SJCRH30 (cell line): ENCODE measurements at places on chromosomes 16 and 17.
A peak's percentile ranks its signal among the peaks of the same experiment; 100 is the strongest.

DNA sequence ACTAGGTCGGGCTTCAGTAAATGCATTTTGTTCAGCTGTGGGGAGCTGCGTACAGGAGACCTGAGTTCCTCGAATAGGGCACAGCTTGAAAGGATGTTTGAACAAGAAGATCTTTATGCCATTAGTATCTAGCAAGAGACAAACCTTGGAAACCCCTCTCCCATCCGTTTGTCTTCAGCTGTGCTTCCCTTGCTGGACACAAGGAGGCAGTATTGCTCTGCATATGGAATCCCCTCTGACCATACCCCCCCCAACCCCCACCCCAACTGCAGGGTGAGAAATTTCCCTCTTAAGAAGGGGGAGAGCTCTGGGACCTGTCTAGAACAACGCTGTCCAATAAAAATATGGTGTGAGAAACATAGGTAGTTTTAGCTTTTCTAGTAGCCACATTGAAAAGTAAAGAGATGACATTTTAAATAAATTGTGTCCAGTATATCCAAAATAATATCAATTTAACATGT, 1.6 kb downstream of the MRM1 start:
- DNase-seq: peak; percentile 83

DNA sequence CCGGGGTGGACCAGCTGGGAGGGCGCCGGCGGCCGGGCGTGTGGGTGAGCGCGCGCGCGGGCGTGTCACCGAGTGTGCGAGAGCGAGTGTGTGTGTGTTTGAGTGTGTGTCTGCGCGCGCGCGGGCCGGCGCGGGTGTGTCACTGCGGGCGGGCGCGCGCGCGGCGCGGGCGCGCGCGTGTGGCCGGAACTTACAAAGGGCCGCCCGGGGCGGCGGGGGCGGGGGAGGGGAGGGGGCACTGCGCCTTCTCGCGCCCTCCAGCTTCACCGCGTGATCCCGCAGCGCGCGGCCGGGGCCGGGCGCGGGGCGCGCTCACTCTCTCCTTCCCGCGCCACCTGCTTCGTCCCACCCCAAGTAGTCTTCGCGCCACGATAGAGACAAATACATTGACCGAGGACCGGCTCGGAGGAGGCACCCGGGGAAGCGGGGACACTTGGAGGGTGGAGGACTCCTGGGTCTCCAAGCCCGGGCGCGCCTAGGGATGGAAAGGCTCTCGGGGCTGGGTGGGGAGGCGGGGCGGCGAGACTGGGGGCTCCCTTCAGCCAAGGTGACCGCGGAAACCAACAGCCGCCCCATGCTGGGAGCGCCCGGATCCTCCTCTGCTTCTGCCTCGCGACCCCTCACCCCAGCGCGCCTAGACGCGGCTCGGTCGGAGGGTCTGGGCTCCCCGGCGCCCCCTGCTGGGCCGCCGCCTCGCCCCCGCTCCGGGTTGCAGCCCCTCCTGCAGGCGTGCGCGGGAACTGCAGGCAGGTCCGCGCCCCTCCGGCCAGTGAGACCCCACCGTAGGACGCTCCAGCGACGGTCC, at the start of gene SRCIN1:
Gene SRCIN1, minus strand, starts transcription at position 112 of the 805 bp plus-strand sequence. CDS start 247 bp downstream, outside the sequence.
- DNase-seq: peak; percentile 46

DNA sequence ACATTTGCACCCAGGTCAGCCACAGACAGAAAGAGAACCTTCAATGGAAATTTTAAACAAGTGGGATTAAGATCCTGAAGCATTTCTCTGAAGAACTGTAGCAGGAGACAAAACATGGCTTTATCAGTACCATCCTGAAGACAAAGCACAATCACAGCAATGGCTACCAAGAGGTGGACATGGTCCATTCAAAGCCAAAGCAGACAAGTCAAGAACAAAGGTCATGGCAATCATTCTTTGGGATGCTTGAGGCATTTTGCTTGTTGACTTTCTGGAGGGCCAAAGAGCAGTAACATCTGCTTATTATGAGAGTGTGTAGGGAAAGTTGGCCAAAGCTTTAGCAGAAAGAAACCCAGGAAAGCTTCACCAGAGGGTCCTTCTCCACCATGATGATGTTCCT, 248.2 kb downstream of the TOX3 start:
- no peak for DNase-seq

GRCh38 chr17:18038861-18039534, at the start of the genes ATPAF2 and GID4:
Gene ATPAF2 (minus strand): TSS chr17:18039168. CDS start chr17:18039013, 155 bp downstream.
Gene GID4 (plus strand): TSS chr17:18039408. CDS start chr17:18039465, 57 bp downstream.
- peak; percentile 100 for DNase-seq

- DNase-seq: no peak
These were observed 10.7 kb downstream of the GUCY2D start for GRCh38 chr17:8012996-8013640.

DNA sequence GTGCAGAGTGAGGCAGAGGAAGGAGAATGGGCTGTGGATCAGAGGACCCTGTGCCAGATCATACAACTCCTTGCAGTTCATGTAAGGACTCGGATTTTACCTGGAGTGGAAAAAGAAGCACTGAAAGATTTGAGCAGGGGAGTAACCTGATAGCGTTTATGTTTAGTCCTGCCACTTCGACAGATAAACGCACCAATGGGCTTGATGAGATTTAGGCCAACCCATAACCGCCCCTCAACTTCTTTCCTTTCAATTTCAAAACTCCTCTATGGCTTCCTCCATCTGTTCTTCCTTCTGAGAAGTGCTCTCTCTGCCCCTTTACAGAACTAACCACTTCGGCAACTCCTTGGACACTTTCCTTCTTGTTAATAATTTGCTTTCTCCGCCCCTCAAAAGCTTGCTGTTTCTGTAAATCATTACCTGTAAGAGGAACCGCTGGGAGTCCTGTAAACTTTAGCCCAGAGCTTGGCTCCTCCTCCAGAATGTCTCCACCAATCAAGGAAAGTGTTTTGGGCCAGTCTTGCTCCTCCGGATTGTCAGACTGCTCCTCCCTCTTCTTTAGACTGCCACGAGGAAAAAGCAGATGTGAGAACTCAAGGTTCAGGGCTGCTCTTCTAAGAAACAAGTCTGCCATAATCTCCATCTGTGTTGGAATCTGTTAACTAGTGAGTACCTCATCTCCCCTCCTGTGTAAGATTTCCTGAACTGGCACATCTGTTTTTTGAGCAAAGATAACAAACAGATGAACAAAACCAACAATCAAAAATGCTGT, at the start of gene ACSM3:
Gene ACSM3, plus strand, starts transcription at position 554 of the 772 bp plus-strand sequence. CDS start 6,021 bp downstream, outside the sequence.
- DNase-seq: peak; percentile 31

DNA sequence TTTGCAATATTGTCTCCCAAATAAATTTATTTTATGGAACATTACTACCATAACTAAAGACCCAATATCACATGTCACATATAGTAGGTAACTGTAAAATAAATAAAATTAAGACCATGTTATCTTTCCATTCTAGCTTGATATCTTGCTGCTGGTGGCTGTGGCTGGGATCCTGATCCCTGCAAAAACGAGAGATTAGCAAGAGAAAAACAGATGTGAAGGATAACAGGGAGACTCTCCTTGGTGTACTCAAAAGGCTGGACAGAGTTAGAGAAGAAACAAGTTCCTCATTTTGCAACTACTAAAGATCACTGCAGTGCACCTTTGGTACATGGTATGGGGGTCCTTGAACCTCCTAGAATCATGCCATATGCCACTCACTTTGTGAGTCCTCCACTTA, 49.7 kb downstream of the ARHGAP27 start:
- no peak for DNase-seq

GRCh38 chr17:17722081-17722905, 41.0 kb downstream of the RAI1 start:
- DNase-seq: no peak

GRCh38 chr17:79220201-79220712, 145.6 kb downstream of the ENGASE start:
- DNase-seq: no peak

DNA sequence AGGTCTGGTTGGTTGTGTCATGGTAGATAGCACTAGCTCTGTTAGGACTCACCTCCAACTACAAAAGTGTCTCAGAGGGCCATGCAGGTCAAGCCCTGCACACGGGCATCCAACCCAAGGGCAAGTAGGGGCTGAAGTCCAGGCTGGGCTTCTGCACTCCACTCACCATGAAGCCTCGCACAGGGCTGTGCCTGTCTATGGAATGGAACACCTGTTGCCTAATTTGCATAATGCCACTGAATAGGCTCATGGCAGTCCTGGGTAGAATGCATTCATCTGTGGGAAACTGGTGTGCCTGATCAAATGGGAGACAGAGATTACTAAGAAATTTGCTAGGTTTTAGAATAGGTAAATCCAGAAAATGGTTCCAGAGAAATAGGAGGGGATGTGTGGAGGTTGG, 8.0 kb upstream of the AKAP1 start:
- peak; percentile 22 for DNase-seq

GRCh38 chr17:1481736-1482135, 10.8 kb downstream of the MYO1C start:
- DNase-seq: no peak

GRCh38 chr17:53483704-53484103, 339.0 kb upstream of the KIF2B start:
- DNase-seq: no peak

DNA sequence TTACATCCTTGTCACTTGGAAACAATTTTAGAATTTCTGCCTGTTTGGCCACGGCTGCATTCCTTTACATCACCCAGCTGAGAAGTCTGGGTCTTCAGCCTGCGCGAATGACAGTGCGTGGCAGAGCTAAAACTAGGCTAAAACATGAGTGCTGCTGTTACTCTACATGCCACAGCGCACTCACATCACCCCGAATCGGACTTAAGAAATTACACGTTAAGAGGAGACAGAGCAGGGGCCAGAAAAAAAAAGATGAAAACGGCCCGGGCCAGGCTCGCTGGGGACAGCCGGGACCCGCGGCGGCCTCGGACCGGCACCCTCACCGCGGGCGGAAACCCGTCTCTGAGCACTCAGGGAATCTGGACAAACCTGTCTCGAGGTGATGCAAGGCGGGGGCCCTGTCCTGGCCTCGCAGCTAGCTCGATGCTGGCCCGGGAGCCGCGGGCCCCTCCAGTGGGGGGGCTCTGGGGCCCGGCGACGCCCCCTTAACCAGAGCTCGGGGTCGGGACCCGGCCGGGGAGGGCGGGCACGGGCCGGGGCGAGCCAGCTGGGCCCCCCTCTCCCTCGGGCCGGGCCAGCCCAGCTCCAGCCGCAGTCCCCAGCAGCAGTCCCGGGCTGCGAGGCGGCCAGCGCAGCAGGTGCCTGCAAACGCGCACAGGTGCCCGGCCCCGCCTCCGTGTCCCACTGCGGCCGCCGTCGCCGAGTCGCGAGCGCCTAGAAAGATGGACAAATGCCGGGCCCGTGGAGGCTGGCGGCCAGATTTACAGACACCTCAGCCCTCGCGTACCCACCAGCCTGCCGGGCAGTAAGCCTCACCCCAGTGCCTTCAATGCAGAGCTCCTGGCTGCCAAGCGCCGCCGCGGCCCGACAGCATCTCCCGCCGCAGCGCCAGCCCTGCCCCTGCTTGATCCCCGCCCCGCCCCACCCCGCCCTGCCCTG, at the start of gene AKTIP:
Gene AKTIP, minus strand, starts transcription at position 879 of the 939 bp plus-strand sequence. CDS start 2,950 bp downstream, outside the sequence.
- DNase-seq: peak; percentile 17

GRCh38 chr17:50603340-50603739, 31.3 kb upstream of the ABCC3 start:
- no peak for DNase-seq

DNA sequence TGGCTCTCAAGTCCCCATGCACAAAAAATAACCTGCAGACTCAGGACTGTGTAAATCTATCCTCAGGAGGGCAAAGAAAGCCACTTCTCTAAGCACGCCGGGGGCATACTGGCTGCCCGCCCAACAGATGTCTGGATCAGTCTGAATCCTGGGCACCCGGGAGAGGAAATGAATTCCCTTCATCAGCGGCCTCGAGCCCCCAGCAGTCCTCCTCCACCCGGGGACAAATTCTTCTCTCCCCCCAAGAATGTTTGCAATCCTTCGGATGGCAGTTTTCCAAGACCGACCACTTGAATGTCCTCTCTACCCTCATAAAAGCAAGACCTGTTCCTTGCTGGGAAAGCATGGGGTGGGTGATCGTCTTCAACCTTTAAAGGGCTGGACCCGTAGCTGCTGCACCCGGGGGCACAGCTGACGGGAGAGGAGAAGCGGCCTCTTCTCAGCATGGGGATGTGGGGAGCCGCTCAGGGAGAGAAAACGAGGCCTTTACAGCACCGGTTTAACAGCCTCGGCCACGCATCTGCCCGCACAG, 9.4 kb upstream of the MAP2K3 start:
- peak; percentile 99 for DNase-seq

DNA sequence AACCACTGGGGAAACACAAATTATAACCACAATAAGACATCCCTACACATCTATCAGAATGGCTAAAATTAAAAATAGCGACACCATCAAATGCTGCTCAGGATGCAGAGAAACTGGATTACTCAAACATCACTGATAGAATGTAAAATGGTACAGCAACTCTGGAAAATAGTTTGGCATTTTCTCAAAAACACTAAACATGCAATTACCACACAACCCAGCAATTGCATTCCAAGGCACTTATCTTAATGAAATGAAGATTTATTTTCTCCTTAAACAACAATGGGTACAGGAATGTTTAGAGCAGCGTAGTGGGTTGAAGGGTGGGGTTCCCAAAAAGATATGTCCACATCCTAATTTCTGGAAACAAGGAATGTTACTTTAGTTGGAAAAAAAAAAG, 309.0 kb upstream of the PMFBP1 start:
- DNase-seq: no peak

- DNase-seq: no peak
These were observed 11.8 kb upstream of the ZNF19 start for GRCh38 chr16:71500964-71501363.

GRCh38 chr16:1010251-1010650, 28.7 kb downstream of the SOX8 start:
- peak; percentile 83 for DNase-seq

DNA sequence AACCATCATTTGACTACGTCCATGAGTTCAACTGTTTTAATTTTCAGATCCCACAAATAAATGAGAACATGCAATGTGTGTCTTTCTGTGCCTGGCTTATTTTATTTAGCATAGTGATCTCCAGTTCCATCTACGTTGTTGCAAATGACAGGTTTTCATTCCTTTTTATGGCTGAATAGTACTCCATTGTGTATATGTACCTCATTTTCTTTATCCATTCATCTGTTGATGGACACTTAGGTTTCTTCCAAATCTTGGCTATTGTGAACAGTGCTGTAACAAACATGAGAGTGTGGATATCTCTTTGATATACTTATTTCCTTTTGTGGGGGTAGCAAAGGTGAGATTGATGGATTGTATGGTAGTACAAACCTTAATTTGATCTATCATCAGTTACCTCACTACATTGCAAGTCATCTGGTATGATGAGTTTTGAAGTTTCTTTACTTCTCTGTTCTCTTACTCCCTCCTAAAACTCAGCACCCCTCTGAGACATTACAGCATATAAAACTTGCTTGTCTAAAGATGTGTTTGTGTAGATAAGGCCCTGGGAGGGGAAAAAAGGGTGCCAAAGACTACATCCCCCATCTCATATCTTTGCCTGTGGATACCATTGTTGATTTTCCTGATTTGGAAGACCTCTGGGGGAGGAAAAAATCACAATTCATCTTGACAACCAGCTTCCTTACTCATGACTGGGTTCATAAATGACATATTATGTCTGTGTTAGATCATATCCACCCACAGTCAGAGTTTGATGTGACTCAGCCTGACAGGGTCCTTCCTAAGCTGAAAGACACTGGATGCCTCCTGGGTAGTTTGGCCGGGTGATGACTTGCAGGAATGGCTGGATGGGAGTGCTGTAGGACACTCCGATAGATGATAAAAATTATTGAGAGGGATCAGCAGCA, 47.6 kb downstream of the ABCA9 start:
- no peak for DNase-seq

GRCh38 chr16:81318711-81319110, 3.9 kb downstream of the GAN start:
- DNase-seq: no peak

- peak; percentile 100 for DNase-seq
These were observed at the start of gene MAFG for GRCh38 chr17:81927653-81928543. Gene MAFG (minus strand): TSS chr17:81927735. CDS start chr17:81923185, 4,550 bp downstream.

- DNase-seq: peak; percentile 3
These were observed 160.4 kb downstream of the ABCA8 start for GRCh38 chr17:68794636-68795434.
